ENCODE measurements at places on chromosomes 6 and 20. TPM values are rescaled to one million over a fixed set of nuclear protein-coding genes. Genes with fewer than 3 reads are reported as not detected.

The THEMIS gene
- not detected for total RNA-seq

The COL9A1 gene
- not detected for total RNA-seq

The VGLL2 gene
- total RNA-seq, result not detected

The ADA gene
- not detected for total RNA-seq

The DNMT3B gene
- 1.0 TPM for total RNA-seq

The ZNF341 gene
- total RNA-seq, result 3.0 TPM

The EDN3 gene
- not detected for total RNA-seq

The HLA-G gene
- not detected for total RNA-seq

The RHAG gene
- total RNA-seq, result not detected

The ADGRG6 gene
- total RNA-seq, result not detected

The FAM162B gene
- total RNA-seq, result not detected

The GNMT gene
- total RNA-seq, result 0.76 TPM

The CST7 gene
- not detected for total RNA-seq

The OGFRL1 gene
- total RNA-seq, result 31.0 TPM

The HECA gene
- 90.8 TPM for total RNA-seq

The RAET1G gene
- not detected for total RNA-seq

The HLA-DMB gene
- total RNA-seq, result 142 TPM

The TMEM74B gene
- not detected for total RNA-seq

The MMP24 gene
- total RNA-seq, result 0.60 TPM

The TP53TG5 gene
- total RNA-seq, result not detected

The BTN1A1 gene
- not detected for total RNA-seq

The PPP1R16B gene
- total RNA-seq, result 0.04 TPM

The TRIM38 gene
- 17.0 TPM for total RNA-seq

The OOEP gene
- not detected for total RNA-seq

The CNKSR3 gene
- total RNA-seq, result under 0.01 TPM
